DMS153 (cell line): ENCODE measurements at places on chromosomes 1 and 21.

DNA sequence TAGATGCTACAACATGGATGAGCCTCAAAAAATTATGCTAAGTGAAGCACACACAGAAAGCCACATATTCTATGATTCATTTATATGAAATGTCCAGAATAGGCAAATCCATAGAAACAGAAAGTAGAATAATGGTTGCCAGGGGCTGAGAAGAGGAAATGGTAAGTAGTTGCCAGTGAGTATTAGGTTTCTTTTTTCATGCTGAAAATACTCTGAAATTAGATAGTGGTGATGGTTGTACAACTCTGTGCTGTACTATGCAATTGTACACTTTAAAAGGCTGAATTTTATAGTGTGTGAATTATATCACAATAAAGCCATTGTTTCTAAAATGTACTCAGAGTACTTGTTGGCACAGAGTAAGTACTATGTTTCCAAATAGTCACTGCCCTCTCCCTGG, 15.5 kb upstream of the GFI1 start:
- no peak for DNase-seq

DNA sequence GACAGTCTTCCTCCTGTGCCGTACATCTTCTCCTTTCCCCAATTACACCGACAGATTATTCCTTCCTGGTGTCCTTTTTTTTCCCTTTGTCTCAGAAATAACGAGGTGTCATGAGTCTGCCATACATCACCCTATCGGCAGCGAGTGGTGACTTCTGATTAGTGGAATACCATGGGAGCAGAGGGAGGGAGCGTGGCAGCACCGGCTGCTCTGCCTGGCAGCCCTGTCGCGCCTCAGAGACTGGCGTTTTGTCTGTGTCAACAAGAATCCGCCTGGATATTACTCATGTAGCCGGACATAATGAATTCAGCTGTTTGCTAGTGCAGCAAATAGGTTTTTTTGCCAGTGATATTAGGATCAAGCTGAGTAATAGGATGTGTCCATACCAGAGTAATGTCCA, 51.8 kb downstream of the UTP25 start:
- peak; percentile 68 for DNase-seq

DNA sequence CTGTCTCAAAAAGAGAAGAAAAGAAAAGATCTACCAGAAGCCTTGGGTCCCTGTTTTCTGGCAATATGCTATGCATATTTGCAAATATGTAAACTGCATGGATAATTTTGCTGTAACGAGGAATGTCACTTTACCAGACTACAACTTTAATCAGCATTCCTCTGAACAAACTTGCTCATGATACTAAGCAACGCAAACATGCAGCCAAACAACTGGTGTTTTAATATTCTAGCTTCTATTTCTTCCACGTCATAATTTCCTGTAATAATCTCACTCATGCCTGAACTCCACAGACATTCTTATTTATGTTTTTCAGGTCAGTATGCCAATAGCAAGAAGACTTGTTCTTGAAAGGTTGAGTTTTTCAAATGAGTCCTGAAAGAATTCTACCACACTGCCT, 114.1 kb downstream of the SIM2 start:
- DNase-seq, result no peak

DNA sequence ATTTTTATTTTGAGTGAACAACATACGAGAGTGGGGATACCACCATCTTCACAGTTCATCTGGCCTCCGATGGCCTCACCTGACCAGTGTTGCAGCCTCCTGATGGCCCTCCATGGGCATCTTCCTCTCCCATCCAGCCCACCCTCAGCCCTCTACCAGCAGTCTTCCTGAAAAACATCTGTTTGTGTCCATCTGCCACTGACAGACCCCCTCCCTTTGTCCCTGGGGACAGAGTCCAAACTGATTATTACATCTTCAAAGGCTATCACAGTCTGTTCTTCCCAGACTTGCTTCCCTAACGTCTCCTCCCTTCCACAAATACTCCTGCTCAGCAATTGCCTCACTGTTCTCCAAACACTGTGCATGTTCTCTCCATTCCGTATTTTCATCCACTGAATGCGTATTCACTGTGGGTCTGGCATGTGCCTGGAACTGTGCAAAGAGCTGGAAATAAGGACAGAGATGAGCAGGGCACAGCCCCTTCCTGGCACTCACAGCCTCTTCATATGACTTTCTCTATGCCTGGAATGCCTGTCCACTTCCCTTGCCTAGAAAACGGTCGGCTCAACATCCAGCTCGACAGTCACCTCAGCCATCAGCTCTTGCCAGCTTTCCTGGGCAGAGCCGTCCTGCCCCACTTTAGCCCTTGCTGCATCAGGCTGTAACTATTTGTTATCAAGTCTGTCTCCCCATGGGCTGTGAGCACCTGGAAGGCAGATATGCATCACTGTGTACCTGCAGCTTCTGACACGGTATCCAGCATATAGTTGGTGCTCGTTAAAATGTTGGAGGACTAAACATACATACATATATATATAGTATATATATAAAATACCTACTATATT, 8.3 kb upstream of the ATF3 start:
- no peak for DNase-seq

GRCh38 chr1:110158261-110158660, 8.0 kb downstream of the SLC6A17 start:
- no peak for DNase-seq
